ENCODE measurements at places on chromosomes 5 and 9. TPM values are rescaled to one million over a fixed set of nuclear protein-coding genes. Genes with fewer than 3 reads are reported as not detected.

FAM163B gene
- total RNA-seq, result not detected

INSL4 gene
- total RNA-seq, result 3.3 TPM

- DNase-seq, result no peak
These were observed 76.9 kb upstream of the IL17B start for GRCh38 chr5:149455889-149456409.

DNA sequence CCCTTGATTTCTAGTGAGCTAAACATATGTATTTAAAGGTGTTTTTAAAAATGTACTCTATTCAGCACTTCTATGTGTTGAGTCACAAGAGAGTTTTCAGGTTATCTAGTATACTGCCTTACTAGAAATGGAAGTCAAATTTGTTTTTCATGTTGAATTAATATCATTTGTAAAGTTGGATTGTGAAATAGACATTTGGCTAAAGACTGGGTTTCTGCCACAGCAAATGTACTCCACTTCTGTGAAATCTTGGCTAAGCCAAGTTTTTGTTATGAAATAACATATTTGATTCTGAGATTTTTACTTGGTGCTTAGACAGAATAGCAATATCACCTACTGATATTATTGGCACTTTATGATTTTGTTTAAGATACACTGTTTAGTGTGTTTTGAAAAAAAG is 106.0 kb downstream of the CWC27 start:
- DNase-seq, result no peak

- DNase-seq, result no peak
These were observed 364.9 kb downstream of the ARRDC3 start for GRCh38 chr5:91018200-91018599.

DNA sequence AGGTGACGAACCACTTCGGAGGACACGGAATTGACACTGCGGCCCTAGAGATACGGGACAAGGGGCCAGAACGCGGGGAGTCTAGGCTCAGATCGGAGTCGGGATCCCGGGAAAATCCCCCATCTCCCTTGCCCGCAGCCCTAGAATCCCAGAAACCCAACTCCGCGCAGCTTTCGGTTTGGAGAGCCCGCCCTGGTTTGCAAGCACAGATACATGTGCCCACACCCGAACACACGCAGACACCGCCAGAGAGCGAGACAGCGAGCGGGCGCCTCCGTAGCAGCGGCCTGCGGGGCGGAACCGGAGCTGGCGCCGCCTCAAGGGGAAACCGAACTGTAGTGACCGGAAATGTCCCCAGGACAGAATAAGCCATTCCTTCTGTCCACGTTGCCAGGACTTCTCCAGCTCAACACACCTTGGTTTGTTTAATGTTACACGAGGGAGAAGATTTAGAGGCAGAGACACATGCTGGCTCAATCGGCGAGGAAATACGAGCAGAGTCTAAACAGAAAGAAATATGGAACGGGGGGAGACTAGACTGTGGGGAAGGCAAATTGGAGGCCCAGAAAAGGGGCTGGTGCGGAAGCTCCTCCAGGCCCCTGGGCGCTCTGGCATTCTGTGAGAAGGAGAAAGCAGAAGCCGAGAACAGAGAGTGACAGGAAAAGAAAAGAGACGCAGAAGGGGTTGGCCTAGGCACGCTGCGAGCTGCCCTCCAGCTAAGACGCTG is 2.9 kb upstream of the PAX5 start:
- DNase-seq, result no peak

GRCh38 chr5:67206461-67206860 is 9.9 kb upstream of the CD180 start:
- no peak for DNase-seq

Measured in NCI-H460 (cell line).